ENCODE measurements at places on chromosomes 13 and 19.
A peak's percentile ranks its signal among the peaks of the same experiment; 100 is the strongest.

DNA sequence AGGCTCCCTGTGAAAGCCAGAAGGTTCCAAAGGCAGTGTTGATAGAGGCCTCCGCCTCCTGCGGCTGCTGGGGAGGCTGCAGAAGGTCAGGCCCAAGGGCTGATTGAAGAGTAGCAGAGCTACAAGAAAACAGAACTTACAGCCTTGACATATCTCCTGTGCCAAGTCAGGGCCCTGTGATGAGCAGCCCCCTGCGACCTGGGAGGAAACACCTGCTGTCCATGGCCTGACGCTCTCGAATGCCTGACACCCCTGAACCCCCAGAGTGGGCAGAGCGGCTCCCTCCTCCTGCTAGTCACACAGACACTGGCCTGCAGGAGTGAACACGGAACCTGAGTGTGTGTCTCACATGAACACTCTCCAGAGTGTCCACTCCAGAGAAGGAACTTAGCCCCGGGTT is 38.2 kb upstream of the TUBGCP3 start:
- no peak for DNase-seq

- DNase-seq, result no peak
Observed at GRCh38 chr13:73466561-73466960, 407.8 kb downstream of the KLF5 start.

GRCh38 chr19:31037286-31037980 is 311.8 kb downstream of the TSHZ3 start:
- DNase-seq, result no peak

GRCh38 chr19:8501981-8502380 is 459 bp downstream of the PRAM1 start:
- no peak for DNase-seq

DNA sequence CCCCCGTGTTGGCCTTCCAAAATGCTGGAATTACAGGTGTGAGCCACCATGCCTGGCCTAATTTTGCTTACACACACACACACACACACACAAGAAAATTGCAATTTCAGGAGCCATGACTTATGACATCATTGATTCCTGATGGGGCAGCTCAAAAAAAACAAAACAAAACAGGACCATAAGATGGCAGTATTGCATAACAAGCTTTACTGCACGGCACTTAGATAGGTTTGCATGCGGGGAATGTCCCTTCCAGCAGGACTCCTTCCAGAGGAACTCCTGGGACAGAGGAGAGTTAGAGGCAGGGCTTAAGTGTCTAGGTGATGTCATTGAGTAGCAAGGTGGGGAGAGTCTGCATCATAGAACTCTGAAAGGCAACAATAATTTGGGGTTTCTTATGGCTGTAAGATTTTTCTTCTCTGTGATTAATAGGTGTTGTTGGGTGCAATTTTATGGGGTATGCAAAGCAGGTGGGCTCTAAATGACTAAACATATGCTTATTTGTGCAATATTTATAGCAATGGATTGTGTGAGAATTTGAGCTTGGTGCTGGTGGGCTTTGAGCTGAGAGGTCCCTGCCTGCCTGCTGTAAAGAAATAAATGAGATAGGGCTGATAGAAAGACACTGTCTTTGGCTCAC is 9.0 kb upstream of the ACSBG2 start:
- DNase-seq, result peak; percentile 79

- DNase-seq, result no peak
Observed at GRCh38 chr19:35797663-35798062, 15.0 kb downstream of the PRODH2 start.

- DNase-seq, result no peak
Observed at GRCh38 chr13:66995203-66995611, 234.9 kb downstream of the PCDH9 start.

- no peak for DNase-seq
Observed at GRCh38 chr13:112930192-112930591, 38.8 kb upstream of the MCF2L start.

DNA sequence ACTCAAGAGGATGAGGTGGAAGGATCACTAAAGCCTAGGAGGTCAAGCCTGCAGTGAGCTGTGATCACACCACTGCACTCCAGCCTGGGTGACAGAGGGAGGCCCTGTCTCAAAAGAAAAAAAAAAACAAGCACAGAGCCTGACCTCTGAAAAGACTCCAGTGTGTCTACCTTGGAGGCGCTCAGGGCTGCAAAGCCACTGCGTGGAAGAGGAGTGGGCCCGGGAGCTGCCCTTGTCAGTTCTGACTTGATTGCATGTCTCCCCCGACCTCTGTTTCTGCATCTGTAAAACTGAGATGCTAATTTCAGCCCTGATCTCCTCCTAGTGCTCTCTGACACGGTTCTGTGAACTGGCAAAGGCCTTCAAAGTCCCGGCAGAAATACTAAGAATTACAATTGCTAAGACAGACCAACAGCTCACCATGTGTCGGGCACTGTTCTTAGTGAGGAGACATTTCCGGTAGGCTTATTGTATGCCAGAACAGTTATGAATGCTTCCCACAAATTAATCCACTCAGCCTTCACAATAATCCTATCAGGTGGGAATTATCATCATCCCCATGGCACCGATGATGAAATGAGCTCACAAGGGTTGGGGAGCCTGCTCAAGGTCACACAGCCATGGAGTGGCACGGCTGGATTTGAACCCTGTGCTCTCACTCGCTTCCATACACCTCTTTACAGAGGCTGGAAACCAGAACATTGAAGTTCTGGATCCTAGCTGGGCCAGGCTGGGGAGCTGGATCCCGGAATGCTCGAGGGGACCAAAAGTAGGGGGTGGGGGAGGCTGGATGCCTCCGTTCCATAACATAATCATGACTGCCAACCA is 3.5 kb downstream of the AKT2 start:
- no peak for DNase-seq

GRCh38 chr19:17975032-17975431 is 8.1 kb downstream of the KCNN1 start:
- no peak for DNase-seq

DNA sequence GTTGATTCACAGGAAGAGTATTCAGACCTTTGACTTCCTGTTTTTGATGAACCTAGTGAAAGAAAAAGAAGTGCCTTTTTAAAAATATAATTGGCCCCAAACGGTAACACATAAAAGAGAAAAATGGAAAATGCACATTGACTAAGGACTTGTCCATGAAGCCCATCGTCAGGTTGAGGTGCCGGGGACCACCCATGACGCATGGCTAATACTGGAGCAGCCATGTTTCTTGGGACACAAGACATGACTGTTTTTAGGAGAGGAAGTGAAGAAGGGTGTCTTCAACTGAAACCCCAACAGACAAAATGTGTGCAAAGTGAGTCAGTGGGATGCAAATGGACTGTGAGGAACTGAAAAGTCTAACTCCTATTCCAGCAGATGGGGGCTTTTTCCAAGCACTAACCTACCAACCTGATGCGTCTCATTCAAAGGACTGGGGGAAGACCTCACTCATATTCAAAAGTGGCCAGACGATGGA is 459.4 kb downstream of the FOXO1 start:
- no peak for DNase-seq

GRCh38 chr13:111629926-111630325 is 309.5 kb downstream of the TEX29 start:
- no peak for DNase-seq

DNA sequence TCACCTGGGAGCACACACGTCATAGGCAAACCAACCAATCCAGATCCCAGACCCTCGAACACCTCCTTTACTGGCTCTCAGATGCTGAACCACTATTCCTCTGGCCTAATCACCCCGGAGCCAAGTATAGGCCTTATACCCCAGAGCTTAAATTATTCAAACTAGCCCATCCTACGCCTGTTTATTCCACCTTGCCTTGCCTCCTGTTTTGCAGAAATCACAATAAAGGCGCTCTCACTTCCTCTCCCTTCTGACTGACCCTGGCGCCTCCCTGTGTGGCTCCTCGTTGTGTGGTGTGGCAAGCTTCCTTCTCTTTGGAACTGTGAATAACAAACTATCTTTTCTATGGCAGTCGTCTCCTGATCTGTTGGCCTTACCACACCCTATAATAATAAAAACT is 354.9 kb downstream of the ENOX1 start:
- no peak for DNase-seq

DNA sequence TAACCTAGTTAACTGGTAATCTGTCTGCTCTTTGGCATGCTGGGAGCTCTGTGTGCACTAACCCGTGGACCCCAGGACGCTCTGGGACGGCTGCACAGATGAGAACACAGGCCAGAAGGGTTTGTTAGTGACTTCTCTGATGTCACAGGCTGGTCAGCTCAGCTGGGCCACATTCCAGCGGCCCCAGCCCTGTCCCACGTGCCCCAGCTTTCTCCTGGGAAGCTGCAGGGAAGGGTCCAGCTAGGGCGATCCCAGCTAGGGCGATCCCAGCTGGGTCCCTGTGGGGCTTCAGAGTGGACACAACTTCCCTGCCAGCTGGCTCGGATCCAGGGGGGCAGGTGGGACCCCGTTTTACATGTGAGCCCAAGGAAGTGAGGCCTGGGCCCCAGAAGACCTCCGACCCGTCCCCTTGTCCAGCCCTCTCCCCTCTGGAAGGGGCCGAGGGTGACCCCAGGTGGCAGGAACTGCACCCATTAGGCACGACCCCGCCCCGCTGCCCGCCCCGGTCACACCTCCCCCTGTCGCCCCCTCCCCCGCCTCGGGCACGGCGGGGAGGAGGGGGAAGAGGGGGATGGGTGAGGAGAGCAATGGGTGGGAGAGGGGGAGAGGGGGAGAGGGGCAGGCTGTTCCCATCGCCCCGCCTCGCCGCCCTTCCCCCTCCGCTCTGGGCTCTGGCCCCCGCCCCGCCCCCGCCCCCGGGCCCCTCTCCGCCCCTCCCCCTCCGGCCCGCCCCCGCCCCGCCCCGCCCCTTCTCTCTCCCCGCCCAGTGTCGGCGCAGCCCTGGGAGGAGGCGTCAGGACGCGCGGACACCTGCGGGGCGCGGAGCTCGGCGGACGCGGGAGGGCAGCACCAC is 75.2 kb upstream of the MCF2L start:
- peak; percentile 85 for DNase-seq

GRCh38 chr13:33326246-33326645 is 40.7 kb upstream of the STARD13 start:
- no peak for DNase-seq

DNA sequence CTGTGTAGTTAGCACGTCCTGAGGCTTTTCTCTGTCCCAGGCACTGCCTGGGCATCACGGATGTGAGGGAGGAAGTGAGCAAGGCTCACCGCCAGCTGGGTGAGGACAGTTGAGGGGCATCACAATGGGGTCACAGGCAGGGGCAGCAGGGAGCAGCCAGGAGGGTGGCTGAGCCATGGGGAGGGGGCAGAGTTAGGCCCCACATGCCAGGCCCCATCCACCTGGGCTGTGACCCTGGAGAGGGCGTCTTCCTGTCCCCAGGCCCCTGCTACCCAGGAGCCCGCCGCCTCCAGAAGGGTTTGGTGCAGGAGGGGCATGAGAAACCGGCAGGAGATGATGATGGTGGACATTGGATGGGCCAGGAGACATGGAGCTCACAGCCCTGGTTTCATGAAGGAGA is 56.8 kb upstream of the F7 start:
- DNase-seq, result no peak

DNA sequence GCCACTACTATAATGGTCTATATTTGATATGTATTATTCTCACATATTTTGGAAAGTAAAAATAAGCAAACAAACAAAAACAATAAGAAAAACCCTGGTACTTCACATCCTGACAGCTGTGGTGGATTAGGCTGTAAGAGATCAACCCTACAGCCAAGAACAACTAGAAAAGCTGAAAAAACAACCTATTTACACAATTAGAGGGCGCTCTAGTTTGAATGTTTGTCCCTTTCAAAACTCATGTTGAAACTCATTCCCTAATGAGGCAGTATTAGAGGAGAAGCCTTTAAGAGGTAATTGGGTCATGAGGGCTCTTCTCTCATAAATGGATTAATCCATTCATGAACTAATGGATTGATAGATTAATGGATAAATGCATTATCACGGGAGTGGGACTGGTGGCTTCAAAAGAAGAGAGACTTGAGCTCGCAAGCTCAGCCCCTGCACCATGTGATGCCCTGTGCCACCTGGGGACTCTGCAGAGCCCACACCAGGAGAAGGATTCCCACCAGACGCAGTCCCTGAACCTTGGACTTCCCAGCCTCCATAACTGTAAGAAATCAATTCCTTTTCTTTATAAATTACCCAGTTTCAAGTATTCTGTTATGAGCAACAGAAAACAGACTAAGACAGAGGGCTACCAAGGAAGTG is 733.9 kb upstream of the ARGLU1 start:
- DNase-seq, result no peak

- no peak for DNase-seq
Observed at GRCh38 chr19:3458229-3459088, 21.9 kb downstream of the SMIM24 start.

DNA sequence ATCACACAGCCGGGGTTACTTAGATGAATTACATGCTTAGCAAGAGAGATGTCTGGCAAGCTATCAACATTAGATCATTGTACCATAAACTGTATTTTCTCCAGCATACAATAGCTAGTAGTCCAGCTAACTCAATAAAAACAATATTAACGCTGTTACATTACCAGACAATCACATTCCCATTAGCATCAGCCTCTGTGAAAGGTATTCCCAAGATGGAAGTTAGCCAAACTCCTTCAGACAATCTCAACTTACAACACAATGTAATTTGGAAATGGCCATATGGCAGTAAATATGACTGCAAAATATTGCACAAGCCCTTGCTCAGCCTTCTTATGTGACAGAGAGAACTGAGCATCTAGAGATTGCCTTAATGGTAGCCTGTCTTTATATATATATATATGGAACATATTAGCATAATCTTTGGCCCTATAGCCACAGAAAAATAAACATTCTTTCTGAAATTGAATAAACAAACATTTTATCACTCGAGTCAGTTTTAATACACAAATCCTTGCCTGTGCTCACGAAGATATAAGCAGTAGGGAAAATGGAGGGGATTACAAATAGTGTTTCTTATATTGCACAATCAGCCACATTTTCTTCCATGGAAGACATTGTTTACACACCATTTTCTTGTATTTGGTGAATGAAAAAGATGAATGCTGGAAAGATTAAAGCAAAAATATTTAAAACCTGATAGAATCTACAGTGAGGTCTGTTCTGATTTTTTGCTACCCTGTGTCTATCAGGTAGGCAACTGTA is 1060.5 kb downstream of the DIAPH3 start:
- DNase-seq, result no peak

DNA sequence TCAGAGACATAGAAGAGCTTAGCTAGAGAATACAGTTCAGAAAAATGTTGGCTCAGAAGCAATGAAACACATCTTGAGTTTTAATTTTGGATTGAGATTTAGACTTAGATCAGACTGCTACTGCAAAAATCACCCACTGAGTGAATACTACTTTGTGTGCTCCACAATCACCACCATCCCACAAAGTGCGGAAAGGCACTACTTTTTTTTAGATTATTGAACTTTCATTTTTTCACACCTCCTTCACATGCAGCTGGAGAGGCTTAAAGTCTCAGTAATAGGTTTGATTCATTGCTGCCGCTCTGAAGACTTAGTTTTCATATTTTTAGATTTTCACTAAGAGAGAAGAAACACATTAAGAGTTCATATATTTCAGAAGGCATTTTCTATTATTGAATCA is 289.9 kb upstream of the PRR20A start:
- DNase-seq, result no peak

- DNase-seq, result no peak
Observed at GRCh38 chr19:17286752-17287151, 5.1 kb downstream of the ANKLE1 start.

GRCh38 chr13:50829896-50830295 is 13.6 kb downstream of the DLEU7 start:
- DNase-seq, result no peak

GRCh38 chr19:46715620-46715974 is 1.3 kb downstream of the PRKD2 start:
- no peak for DNase-seq
